ENCODE measurements at places on chromosomes 11 and 22.

- DNase-seq, result no peak
Observed at GRCh38 chr11:40403321-40403720, 1056.1 kb downstream of the LRRC4C start.

GRCh38 chr11:120079750-120080610, 57.9 kb downstream of the TRIM29 start:
- DNase-seq, result no peak

GRCh38 chr22:24410110-24410856, 17.1 kb upstream of the ADORA2A start:
- no peak for DNase-seq

- no peak for DNase-seq
Observed at GRCh38 chr11:117979481-117980211, 6.5 kb upstream of the IL10RA start.

DNA sequence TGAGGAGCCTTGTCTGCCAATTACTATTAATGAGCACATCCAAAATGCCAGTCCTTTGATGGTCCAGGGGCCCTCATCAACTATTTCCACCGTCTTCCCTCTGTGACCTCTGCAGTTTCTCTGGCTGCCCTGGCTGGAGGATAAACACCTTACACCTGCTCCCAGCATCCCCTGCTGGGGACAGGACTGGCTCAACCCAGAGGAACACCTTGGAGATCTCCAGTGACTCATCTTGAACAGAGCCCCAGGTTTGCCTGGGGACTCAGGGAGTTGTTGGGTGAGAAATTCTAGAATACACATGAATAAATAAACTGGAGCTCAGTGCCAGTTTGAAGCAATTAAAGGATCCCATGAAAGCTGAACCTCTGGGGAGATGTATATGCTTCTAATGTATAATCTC, 24.0 kb upstream of the ELF5 start:
- no peak for DNase-seq

DNA sequence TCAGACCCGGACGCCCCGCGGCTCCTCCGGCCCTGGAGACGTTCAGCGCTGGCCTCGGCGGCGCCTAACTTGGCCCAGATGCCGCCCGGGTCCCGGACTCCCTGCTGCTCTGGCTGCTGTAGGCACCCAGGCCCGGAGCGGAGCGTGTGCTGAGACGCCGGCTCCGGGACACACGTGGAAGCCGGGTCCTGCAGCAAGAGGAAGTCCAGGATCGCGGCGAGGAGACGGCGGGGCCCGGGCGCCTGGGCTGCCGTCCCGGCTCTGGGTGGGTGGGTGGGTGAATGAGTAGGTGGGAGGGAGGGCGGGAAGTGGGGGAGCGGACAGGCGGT, 223 bp downstream of the WT1 start:
- no peak for DNase-seq

- peak; percentile 37 for DNase-seq
Observed at GRCh38 chr11:72736452-72737069, 15.6 kb downstream of the ARAP1 start.

DNA sequence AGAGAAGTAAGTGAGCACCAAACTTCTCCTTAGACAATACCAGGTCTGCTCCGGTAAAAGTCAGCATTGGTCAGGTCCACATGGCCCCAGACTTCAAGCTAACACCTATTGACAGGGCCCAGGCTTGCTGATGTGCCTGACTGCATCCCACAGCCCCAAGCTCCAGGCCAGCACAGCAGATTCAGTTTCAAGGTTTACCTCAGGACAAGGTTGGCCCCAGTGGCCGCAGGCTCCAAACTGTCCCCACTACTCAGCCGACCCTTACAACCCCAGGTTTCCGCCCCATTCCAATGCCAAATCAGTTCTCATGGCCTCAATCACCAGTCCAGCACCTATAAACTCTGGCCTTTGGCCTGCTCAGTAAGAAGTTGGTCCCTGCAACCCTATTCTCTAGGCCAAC, 39.4 kb downstream of the OR4C6 start:
- DNase-seq, result no peak

- no peak for DNase-seq
Observed at GRCh38 chr11:61168042-61168688, 6.9 kb upstream of the VPS37C start.

Data from CD4-positive, alpha-beta T cell (primary cell).